ENCODE measurements at places on chromosomes 1 and 21. TPM values are rescaled to one million over a fixed set of nuclear protein-coding genes. Genes with fewer than 3 reads are reported as not detected.

The PLA2G2F gene
- total RNA-seq, result not detected

The GRIK3 gene
- not detected for total RNA-seq

The RAB7B gene
- not detected for total RNA-seq

The ENSA gene
- total RNA-seq, result 212 TPM

The ZFP69 gene
- total RNA-seq, result 4.5 TPM

All from activated CD4-positive, alpha-beta memory T cell treated with anti-CD3 and anti-CD28 coated beads for 36 hours (primary cell).